ENCODE measurements at places on chromosomes 7 and 10.

DNA sequence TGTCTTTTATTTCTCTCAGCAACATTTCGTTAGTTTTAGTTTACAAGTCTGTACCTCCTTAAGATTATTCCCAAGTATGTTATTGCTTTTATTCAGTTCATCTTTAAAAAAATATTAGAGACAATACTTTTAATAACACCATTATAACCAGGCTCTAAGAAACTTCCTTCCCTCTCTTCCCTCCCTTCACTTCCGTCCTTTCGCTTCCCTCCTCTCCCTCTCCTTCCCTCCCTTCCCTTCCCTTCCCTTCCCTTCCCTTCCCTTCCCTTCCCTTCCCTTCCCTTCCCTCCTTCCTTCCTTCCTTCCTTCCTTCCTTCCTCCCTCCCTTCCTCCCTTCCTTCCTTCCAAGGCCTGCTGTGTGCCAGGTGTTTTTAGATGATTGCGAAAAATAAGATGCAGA is 58.1 kb downstream of the DOCK1 start:
- DNase-seq = no peak

GRCh38 chr7:98110249-98111022 is 3.8 kb downstream of the LMTK2 start:
- DNase-seq = no peak

- DNase-seq = no peak
Measured at GRCh38 chr7:87774690-87775089, 101.5 kb downstream of the SLC25A40 start.

DNA sequence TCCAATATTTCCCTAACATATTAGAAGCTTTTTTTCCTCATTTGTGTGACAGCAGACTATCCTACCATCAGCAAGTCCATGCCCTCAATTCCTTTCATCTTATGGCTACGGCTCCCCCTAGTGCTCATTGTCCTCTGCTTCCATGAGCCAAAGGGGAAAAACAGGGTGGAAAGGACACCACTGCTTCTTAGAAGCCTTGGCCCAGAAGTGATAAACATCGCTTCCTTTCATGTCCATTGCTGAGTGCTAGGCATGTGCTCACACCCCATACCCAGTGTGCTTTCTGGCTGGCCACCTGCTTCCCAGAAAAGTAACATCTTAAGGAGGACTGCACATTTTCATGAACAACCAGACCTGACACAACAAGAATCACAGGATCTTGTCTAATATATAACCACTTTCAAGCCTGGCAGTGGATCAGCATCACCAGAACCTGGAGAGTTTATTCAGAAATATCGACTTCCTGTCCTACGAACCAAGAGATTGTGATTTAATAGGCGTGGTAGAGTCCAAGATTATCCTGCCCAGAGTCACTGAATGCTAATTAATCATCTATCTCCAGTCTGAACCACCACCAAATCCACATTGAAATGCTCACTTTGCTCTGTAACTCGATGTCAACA is 650.5 kb upstream of the SORCS1 start:
- DNase-seq = no peak

GRCh38 chr10:91613411-91614187 is 19.3 kb downstream of the PPP1R3C start:
- peak; percentile 86 for DNase-seq

DNA sequence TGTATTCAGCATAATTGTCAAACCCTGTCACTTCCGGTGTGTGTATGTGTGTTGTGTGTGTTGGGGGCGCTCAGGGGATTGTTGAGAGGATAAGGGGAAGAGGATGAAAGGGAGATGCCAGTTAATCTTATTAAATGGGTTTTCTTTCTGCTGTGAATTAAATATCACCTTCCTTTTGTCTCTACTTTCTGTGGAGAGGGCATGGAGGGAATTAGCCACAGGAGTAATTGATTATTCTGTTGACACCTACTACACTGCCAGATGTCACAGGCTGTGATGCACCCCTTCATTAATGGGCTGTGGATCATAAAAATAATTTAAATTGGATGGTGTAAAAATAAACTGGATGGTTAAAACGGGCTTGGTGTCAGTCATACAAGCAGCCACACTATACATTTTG is 311.9 kb downstream of the MDFIC start:
- DNase-seq = no peak

- DNase-seq = no peak
Measured at GRCh38 chr7:27170426-27171324, 3.4 kb downstream of the HOXA10 start.

GRCh38 chr7:150631084-150631826 is 930 bp downstream of the GIMAP6 start:
- DNase-seq = no peak

GRCh38 chr7:81624021-81624592 is 145.7 kb downstream of the HGF start:
- DNase-seq = no peak

- DNase-seq = peak; percentile 17
Measured at GRCh38 chr7:114081606-114082425, 163.0 kb upstream of the PPP1R3A start.

GRCh38 chr7:121219026-121219425 is 109.8 kb upstream of the WNT16 start:
- no peak for DNase-seq

- no peak for DNase-seq
Measured at GRCh38 chr7:18287482-18287881, 208.1 kb upstream of the HDAC9 start.

- no peak for DNase-seq
Measured at GRCh38 chr7:124269774-124270173, 236.9 kb upstream of the TMEM229A start.

All from NCI-H226 (cell line).